ENCODE measurements at places on chromosomes 2 and 18.

- DNase-seq: no peak
Measured at GRCh38 chr2:151334082-151334815, 23.1 kb upstream of the TNFAIP6 start.

GRCh38 chr18:47248604-47249313 is 2.7 kb downstream of the SKOR2 start:
- no peak for DNase-seq

DNA sequence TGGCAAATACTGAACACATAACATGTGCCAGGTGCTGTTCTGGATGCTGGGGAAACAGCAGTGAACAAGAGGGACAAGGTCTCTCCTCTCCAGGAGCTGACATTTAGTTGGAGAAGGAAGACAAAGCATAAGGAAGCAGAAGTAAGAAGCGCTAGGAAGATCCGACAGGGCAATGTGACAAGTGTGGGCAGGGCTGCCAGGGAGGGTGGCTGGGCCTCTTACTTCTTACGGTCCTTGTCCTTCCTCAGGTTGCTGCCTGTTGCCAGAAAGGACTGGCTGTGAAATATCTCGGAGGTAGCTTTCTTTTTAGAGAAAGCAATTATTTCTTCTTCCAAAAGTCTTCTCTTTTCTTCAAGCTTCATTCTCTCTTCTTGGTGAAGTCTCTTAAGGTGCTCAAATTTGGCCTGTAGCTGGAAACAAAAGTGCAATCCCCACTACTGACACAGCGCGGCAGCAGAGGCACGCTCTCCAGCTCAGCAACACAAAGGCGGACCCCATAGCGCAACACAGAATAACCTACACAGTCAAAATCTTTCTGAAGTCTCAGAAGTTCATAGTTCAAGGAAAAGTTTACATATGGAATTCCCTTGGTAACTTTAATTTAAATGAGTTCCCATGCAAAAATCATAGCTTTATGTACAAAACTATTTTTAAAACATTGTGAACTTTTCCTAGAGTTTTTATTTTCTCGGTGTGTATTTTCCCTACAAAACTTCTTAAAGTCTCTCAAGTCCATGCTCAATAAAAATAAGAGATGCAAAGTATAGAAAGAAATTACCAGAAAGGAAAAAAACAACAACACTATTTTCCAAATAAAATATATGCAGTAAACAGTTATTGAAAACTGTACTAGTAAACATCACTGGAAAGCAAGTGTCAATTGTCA is 67.7 kb downstream of the SEPTIN10 start:
- DNase-seq: peak; percentile 35

GRCh38 chr2:2484301-2484700 is 153.2 kb upstream of the MYT1L start:
- DNase-seq: no peak

DNA sequence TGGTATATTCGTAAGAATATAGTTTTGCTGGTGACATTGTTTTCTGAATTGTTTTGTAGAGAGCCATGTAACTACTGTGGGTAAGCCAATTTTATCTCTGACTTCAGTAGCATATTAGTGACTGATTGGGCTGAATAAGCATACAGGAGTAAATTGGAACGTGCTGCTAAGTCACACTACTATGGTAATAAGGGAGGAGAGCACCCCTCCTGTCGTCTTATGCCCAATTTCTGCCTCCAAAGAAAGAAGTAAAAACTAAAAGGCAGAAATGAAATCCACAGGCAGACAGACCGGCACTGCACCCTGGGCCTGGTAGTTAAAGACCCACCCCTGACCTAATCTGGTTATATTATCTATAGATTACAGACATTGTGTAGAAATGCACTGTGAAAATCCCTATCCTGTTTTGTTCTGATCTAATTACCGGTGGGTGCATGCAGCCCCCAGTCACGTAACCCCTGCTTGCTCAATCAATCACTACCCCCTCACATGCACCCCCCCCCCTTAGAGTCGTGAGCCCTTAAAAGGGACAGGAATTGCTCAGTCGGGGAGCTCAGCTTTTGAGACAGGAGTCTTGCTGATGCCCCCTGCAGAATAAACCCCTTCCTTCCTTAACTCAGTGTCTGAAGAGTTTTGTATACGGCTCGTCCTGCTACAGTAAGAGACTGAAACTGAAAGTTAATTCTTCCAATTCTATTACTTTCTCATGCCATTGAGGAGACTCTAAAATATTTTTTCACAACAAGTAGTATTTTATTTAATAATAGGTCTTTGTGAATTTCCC is 167.0 kb downstream of the ZNF804A start:
- DNase-seq: no peak

DNA sequence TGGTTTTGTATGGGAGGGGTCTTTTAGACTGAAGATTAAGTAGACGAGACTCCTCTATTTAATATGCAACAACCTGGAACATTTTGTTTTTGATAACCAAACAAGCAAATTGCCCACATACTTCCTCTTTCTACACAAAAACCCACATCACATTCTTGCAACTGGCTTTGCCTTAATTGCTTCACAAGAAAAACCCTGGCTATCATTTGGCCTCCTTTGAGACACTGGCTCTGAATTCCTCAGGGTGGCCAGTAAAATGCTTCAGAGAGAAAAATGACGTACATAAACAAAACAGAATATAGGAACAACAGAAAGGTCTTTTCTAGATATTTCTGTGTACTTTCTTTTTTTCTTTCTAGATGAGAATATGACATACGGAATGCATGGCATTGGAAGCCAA is 103.0 kb downstream of the TRIB2 start:
- DNase-seq: no peak

GRCh38 chr2:181642086-181642485 is 14.8 kb downstream of the CERKL start:
- no peak for DNase-seq

DNA sequence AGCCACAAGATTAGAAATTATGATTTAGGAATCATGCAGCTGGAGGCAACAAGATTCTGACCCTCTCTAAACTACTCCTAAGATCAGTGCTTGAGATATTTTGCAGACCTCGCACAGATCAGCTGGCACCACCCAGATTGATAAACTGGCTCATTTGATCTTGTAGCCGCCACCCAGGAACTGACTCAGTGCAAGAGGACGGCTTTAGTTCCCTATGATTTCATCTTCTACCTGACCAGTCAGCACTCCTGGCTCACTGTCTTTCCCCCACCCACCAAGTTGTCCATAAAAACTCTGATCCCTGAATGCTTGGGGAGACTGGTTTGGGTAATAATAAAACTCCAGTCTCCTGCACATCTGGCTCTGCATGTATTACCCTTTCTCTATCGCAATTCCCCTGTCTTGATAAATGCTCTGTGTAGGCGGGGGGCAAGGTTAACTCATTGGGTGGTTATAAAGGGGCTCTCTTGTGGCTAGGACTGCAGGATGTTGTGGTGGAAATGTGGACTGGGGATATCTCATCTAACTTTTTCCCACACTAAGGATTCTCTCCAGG is 96.1 kb downstream of the ARL6IP6 start:
- no peak for DNase-seq

GRCh38 chr2:206240327-206240726 is 34.1 kb upstream of the ZDBF2 start:
- DNase-seq: no peak

DNA sequence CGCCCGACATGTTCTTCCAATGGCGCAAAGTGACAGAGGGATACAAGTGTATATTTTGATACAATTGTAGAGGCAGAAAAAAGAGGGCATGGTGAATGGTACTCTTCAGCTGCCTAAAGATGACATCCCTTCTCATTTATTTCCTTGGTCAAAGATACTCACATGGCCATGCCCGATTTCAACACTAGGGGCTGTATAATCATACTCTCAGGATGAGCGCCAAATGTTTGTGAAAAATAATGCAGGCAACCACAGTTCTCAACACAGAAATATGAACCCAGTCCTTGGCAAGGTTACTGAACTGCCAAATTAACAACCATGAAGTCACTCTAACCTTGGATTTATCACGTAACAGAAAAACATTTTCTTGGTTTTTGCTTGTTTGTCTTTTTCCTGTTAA is 204.4 kb downstream of the CCDC102B start:
- no peak for DNase-seq

DNA sequence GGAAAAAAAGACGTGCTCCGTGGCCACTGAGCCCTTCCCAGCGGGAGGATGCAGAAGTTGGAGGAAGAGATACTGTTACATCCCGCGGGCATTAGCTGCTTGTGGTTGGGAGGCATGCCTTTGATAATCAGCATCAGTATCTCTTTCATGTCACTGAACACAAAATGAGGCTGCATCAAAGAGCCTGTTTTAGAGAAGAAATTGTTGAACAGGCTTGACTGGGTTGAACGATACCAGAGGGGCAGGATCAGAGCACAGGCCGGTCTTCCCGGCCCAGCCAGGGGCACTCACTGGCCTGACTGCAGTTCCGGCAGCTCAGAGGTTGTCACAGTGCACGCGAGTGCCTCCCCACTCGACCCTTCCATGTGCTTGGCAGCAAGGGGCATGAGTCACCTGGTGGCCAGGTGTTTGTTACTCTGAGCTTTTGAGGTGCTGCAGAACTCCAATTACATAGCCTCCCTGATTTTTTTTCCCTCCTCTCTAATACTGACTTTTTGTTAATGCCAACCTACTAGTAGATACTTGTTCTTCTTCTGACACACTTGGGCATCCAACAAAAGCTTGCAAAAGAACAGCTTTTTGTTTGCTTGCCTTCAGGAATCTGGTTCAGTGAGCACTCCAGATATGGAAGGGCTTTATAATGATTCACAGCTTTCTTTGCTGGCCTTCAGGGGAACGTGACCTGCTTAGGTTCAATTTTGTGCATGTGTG is 121.6 kb downstream of the VAPA start:
- no peak for DNase-seq

GRCh38 chr18:8081267-8081666 is 514.2 kb downstream of the PTPRM start:
- DNase-seq: no peak

DNA sequence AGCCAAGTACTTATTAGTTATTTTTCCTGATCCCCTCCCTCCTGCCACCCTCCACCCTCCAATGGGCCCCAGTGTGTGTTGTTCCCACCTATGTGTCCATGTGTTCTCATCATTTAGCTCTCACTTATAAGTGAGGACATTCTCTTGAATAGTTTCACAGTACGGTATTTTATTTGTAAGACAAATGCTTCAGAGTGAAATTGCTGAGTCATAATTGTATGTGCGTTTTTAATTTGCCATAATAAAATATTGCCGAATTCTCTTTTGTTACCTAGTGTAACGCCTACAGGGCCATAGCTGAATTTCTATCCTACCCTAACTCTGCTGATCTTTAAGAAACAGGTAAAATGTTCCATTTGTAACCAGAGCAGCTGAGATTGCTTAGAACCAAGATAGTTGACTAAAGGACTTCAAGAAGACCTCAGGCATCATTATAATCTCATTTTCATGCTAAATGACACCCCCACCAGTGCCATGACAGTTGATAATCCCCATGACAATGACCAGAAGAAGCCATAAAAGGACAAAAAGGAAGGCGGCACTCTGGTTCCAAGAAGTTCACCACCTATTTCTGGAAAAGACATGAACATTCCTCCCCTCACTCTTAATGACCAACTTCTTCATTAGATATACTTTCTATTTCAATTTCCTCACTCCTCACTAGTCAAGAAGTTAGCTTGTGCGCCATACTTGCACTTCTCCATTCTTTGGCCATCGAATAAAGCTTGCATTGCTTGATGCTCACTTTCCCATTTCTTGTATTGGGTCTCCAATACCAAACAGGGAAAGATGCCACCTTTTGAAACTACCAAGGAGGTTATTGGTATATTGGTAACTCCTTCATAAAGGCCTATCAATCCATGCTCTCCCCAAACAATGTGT is 18.4 kb downstream of the SCN9A start:
- DNase-seq: no peak

GRCh38 chr18:69996417-69996816 is 48.7 kb upstream of the CD226 start:
- DNase-seq: no peak

DNA sequence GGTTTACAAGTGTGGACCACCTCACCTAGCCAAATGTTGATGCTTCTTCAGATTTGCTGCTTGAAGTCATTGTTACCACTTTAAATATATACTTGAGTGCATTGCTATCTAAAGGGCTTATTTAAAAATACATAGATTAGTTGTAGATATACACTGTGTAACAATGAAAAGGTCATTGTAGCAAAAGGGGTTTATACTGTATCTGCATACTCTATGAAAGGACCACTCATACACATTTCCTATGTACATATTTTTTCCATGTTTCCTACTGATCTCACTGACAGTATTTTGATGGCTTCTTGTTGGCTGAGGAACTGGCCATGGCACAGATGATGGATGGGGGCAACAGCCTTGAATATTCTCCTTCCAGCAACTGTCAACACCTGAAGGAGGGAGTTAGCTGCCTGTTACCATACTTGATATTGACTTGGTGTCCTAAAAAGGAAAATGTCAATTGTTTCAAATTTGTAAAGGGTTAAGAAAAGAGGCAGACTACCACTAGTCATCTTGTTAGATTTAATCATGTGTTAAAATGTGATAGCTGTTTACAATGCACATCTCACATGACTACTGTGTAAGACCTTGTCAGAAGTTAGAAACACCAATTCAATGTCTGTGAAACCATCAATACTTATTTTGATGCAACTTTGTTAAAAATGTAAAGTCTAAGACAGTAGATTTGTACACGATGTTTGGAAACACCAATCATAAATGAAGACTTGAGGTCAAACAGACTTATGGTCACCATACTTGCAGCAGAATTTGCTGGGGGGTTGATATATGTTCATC is 33.5 kb downstream of the RAB10 start:
- DNase-seq: no peak

- no peak for DNase-seq
Measured at GRCh38 chr18:58400331-58400870, 228.5 kb downstream of the ALPK2 start.

DNA sequence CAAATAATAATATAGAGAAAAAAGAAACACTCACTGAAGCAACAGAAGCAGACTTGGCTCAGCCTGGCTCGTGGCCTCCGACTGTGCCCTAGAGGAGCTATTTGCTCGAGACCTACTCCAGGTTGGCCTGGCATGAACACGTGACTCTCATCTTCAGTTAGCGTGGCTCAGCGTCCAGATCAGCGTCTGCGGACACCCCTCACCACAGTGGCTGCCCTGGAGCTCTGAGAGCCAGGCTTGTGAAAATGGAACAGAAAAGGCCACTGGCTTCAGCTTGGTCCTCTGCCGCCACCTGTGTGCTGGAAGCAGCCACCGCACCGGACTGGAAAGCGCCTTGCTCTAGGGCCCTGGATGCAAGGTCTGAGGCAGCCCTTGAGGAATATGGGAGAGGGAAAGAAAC is 1184.0 kb upstream of the GYPC start:
- DNase-seq: no peak

GRCh38 chr2:216285701-216286100 is 86.6 kb downstream of the MARCHF4 start:
- DNase-seq: no peak

GRCh38 chr2:46328291-46328690 is 31.1 kb downstream of the EPAS1 start:
- DNase-seq: no peak

All from activated CD4-positive, alpha-beta T cell treated with anti-CD3 and anti-CD28 coated beads for 24 hours (primary cell).